ENCODE measurements at places on chromosomes 2 and 18. TPM values are rescaled to one million over a fixed set of nuclear protein-coding genes. Genes with fewer than 3 reads are reported as not detected.
A peak's percentile ranks its signal among the peaks of the same experiment; 100 is the strongest.

DNA sequence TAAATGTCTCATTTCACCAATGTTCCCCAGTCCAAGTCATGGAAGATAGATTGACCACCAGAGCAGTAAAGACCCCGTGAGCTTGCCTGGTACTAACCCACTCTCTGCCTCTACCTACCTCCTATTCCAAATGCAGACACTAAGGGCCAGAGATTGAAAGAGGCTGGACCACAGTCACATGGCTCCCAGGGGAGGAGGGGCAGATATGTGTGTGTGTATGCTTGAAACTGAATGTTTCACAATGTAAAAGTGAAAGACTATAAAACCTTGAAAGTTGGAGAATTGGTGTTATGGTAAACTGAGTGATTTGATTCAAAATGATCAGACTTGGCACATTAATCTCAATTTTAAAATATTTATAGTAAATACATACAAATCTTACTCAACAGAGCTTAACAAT lies 21.7 kb upstream of the KLHL29 start:
- DNase-seq = no peak

DNA sequence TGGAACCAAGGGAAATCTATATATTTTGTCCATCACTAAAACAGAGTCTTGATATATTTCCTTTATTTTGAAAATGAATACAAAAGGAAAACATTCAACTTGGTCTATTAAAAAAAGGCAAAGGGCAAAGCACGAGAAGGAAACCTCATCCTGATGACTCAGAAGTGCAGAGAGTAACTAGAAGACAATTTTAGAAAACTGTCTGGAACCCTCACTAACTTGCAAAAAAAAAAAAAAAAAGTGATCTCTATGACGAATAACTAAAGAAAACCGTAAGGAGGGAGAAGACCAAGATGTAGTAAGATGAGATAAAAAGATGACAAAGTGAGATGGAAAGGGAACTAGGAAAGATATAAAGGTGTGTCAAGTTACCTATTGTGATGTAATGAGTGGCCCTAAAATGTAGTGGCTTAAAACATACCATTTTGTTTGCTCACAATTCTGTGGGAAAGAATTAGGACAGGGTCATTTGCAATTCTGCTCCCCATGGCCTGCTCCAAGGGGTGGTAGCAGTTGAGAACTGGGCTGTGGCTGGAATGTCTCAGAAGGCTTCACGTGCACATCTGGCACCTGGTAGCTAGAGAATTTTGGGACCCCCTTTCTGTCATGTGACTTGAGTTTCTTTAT lies 303.0 kb downstream of the DYSF start:
- no peak for DNase-seq

Gene LRRTM4
- not detected for total RNA-seq

DNA sequence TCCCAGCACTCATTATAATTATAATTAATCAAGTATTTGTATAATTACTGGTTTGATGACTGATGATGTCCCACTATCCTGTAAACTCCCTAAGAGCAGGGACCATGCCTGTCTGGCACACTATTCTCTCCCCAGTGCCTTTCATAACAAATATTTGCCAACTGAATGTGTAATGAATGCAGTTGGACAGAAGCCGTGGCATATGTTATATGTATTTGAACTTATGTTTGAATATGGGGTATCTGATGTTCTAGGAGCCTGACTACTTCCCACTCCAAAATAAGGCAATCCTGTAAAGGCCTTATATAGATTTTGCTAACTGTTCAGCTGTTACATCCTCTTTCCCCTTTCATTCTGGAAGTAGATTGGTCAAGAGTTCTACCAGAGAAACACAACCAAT lies 19.7 kb downstream of the OSBPL6 start:
- no peak for DNase-seq

DNA sequence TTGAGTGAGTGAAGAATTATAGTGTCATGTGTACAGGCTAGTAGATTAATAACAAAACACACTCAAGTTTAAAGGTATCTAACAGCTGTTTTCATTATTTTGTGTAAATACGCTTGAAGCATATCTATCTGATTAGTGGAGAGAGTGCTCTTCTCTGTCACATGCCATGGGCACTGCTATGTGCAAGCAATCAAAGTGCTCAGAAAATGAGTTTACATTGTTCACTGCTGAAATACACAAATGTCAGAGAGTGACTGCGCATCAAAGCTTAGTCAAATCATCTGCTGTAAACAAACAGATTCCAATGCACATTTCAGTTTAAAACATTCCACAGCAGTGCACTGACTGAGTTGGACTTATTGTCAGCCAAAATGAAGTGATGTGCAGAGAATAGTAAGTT lies 423.4 kb downstream of the ZEB2 start:
- DNase-seq = no peak

DNA sequence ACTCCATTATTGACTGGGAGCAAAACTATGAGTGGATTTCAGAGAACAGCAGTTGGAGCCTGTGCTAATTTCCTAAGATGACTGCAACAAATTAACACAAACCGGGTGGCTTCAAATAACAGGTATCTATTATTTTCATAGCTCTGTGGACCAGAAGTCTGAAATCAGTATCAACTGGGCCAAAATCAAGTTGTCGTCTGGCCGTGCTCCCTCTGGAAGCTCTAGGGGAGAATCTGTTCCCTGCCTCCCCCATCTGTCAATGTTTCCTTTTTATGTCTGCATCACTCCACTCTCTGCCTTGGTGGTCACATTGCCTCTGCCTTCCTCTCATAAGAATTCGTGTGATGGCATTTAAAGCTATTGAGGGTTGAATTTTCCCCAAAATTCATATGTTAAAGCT lies 269.8 kb downstream of the TMX3 start:
- no peak for DNase-seq

GRCh38 chr2:239249776-239250175 lies 151.0 kb downstream of the HDAC4 start:
- no peak for DNase-seq

DNA sequence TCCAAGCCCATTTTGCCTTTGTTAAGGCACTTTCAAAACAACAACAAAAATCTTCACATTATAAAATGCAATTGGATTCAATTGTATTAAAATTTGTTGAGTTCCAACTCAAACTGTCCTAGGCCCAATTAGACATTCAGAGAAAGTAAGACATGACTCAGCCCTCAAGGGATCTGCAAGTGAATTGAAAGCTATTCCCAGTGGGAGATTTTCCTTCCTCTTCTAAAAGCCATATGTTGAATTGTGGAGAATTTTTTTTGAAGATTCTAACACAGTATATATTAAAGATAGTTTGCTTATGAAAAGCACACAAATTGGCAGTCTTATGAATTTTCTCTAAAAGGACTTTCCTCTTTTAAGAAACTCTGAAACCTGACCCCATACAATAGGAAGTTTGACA lies 268.0 kb upstream of the PARD3B start:
- DNase-seq = no peak

- no peak for DNase-seq
Measured at GRCh38 chr2:60391649-60392375, 161.6 kb downstream of the BCL11A start.

GRCh38 chr2:170996316-170996715 lies 67.3 kb downstream of the GORASP2 start:
- no peak for DNase-seq

DNA sequence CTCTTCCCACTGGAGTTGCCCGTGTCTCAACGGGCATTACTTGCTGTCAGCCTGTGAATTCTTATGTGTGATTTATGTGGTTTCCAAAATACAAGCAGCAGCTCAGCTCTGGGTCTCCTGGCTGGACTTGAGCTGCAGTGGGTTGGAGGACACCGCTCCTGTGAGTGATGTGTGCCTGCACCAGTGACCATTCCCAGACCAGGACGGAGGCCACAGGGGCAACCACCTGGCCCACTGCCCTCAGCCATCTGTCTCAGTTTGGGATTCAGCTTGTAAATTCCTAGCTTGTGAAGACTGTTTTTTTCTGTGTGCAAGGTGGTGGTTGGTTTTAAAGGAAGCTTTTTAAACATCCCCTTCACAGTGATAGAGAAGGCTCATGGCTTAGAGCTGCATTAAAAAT lies 261.0 kb downstream of the BCL2 start:
- no peak for DNase-seq

DNA sequence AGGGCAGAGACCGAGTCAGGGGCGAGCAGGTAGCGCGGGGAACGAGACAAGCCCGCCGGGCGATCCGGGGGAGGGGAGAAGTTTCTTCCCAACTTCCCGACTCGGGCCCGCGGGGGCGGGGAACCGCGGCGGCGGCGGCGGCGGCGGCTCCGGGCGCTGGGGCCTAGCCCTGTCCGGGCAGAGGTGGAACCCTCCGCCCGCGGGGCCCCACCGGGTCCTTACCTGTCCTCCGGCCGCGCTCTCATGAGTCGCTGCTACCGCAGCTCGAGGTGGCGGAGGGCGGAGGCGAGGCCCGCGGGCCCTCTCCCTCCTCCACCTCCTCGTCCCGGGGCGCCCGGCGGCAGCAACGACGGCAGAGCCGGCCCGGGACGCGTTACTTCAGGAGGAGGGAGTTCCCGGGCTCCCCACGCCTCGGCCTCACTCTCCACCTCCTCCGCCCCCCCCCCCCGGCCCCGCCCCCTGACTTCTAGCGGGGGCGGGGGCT lies at the start of gene YES1:
Gene YES1, minus strand, starts transcription at position 351 of the 484 bp plus-strand sequence. CDS start 55,415 bp downstream, outside the sequence.
- no peak for DNase-seq

GRCh38 chr2:74373985-74374384 lies 6.1 kb downstream of the DCTN1 start:
- DNase-seq = no peak

GRCh38 chr2:78553866-78554647 lies 471.4 kb upstream of the REG3G start:
- DNase-seq = no peak

DNA sequence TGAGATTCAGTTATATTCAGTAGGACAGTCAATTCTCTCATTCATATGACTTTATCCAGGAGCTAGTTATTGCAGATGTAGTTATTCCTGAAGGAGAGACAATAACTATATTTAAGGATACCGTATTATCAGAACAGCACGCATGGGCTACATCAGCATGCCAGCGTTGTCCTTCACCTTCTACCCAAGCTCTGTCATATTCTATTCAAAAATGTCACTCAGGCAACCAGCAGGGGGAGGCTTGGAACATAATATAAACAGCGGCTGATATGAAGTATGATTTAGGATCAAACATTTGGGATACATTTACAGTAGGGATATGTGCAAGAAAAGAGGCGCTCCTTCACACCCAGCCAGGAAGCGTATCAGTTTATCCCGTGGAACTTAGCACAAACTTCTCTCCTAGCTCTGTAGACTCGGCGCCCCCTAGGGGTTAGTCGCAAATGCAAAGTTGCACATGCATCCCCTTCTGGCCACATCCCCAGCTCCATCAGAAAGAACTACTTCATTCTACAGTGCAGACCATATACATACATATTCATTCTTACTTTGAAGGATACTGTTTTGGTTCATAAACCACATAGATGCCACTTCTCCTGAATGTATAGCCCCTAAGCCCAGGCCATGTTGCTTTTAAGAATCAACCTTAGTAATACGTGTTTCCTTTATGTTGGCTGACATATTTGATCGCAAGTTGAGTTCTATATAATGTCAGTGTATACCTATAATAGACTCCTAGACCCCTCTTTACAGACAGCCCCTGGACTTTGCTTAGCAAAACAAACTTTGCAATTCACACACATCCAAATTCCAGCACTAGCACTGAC lies 759.4 kb downstream of the ADCYAP1 start:
- no peak for DNase-seq

DNA sequence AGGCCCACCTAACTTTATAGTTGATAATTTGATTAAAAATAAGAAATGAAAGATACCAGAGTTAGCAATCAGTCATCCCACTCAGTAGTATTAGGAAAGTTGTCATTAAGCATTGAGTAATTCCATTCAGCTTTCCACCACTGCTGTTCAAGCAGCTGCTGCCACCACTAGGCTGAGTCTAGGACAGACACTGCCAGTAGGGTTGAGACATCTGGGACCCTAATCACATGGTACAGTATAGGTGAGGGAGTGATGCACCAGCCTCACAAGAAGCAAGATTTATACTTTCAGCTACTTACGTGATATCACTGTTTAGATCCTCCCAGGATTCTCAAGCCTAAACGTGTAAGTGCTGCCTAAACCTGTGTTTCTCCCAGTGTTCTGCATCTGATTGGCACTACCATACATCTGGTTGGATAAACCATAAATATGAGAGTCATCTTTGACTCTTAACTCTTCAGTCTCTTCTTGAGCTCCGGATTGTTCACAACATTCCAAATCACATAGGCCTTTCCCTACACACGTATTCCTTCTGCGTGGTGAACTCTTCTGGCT lies 3.2 kb downstream of the UBXN4 start:
- peak; percentile 49 for DNase-seq

DNA sequence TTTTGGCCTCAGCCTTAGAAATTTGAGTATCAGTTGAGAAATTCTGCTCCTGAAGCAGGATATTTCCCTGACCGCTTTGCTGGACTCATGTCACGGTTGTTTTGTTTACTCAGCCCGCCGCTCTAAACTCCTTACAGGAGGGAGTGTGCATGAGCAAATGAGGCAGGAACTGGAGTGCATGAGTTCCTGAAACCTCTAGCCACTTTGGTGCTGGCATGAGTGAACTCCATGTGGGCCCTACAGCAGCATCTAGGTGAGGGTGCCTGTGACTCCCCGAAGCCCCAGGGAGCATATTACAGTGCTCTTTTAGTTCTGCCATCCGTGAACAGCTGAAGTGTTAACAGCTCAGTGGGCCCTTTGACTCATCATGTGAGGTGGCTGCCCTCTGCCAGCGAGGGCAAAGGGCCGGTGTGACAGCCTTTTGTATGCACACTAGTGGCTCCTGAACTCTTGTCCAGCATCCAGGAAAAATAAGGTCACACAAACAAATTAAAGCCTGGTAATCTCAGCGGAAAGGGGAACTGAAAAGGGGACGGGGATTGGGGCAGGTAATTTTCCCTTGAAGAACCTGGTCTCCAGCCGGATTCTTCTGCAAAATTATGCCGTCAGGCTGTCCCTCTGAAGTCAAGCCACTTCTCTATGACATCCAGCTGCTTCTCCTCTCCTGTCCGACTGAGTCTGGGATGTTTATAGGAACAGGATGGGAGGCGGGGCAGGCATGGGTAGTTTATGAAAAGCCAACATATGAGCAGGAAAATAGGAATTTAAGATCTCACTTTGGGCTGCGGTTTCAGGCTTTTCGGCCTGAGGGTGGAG lies 1668.7 kb downstream of the SUCLG1 start:
- peak; percentile 83 for DNase-seq

GRCh38 chr2:61789807-61790602 lies 63.9 kb downstream of the FAM161A start:
- no peak for DNase-seq

DNA sequence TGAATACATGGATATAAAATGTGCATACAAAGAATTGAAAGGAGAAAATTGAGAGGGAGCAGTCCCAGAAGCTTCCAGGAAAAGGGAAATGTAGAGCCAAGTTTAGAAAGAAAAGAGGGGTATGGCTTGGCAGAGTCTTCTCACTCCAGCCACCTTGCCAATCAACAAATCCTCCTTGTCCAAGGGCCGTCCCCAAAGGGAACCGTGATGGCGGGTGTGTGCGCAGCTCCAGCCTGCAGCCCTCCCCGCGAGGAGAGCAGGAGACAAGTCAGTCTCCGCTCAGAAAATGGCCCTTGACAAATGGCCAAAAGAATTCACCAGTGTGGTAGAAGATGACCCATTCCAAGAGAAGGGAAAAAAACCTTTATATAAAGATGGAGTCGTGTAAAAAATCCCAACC lies 448.3 kb upstream of the POU3F3 start:
- DNase-seq = no peak

All from renal cortical epithelial cell (primary cell).